H4 (cell line): ENCODE measurements at places on chromosomes 12 and 14. TPM values are rescaled to one million over a fixed set of nuclear protein-coding genes. Genes with fewer than 3 reads are reported as not detected.

GRCh38 chr12:115261691-115262398 lies 577.9 kb upstream of the TBX3 start:
- DNase-seq, result no peak

DNA sequence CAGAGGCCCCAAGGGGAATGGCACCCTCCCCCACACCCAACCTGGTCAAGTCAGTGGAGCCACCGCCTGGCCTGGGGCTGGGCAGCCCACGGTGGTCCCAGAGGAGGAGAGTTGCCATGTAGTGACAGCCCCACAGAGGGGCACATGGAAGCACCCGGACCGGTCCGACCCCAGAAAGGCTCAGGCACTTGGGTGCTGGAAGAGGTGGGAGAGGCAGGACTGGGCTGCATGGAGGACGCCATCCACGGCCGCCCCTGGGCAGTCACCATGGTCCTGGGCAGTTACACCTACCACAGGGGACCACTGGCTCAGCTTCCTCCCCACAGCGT lies 37.9 kb upstream of the TMEM179 start:
- DNase-seq, result no peak

- DNase-seq, result no peak
These were observed 36.7 kb upstream of the CSRP2 start for GRCh38 chr12:76915361-76916169.

DNA sequence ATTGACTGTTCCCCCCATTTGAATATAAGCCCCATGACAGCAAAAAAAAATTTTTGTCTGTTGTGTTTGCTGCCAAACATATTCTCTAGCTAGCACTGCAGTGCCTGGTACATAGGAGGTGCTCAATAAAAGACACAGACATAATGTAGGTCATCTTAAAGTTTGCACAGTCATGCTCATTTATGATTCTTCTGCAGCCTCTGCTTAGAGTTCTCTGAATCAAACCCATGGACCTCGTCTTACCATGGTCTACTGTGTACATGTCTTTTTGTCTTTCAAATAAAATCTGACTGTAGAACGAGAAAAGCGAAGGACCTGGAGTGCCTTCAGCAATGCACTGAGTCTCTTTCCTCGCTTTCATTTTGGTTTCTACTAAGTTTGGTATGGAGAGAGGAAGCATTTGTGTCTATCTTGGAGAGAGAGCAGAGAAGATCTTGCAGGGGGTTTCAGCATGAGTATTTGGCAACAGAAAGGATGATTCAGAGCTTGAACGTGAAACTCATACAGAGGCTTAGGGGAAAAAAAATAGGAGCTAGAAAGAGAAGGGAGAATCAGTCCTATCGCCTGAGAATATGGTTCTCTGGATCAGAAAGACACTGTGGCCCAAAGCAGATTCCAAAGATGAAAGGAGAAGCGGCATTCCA lies 38.8 kb upstream of the TMCC3 start:
- DNase-seq, result no peak

DNA sequence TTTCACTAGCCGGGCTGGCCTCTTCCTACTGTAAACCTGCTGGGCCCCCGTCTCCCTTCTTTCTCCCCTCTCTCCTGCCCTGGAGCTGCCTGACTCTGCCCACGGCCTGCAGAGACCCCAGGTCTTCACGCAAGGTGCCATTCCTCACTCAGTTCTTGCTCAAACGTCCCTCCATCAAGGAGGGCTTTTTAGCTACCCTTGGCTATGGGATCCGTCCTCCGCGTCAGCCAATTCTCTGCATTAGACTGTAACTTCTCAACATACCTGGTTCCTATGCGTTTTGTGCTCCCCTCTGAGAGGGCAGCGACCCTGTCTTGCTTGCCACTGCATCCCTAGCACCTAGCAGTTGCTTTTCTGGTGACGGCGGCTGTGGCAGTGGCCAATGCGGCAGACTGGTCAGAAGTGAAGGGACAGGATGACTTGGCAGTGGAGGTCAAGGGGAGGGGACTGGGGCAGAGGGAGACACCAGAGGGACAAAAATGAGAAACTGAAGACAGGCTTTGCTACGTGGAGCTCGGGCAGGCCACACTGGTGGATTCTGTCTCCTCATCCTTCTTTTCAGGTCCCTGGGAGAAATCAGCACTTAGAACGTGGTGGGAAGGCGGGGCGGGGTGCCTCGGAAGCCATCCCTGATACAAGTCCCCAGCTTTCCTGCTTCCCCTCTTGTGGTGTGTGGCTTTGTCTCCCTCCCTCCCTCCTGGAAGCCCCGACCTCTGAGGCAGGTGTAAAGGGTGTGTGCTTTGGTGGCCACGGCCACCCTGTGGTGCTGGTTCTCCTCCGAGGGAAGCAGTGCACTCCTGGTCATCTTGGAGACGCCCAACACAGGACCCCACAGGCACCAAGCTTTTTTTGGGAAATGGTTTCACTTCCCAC lies 1.8 kb downstream of the B3GNT4 start:
- DNase-seq, result no peak

DNA sequence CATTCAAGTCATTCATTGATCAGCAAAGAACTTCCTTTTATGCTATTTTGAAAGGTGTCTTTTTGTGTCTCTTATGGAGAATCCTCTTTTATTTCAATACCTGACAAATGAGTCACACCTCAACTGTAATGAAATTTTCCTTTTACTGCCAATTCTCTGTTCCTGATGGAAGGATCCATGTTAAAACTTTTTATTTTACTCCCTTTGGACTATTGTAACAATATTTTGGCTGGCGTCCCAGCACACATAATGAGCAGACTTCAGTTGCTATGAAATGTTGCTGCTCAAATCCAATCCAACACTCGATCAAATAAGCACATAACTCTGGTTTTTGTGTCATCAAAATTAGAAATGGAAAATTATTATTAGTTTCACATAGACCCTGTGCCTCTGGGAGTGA lies 21.9 kb upstream of the SLC15A5 start:
- no peak for DNase-seq

- no peak for DNase-seq
These were observed 456.7 kb downstream of the SLC16A7 start for GRCh38 chr12:60052483-60052882.

DNA sequence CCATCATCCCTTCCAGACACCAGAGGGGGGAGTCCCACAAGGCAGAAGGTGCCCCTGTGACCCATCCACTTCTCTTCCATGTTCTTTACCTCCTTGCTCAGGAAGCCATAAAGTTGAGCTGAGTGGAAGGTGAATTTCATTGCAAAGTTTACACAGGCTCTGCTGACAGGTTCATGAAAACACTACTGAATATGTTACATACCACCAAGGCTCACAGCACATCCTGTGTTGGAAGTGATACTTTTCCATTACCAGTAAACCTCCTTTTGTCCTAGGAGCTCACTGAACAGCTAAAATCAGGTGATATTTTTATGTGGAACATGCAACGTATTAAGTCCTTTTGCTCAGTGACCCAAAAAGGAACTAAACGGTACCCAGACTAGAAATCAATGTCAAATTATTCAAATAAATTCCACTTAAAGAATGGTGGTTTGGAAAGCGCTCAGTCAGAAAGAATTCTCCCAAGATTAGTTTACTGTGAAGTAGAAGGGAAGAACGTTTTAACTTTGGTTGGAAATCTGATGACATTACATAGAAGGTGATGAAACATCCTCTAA lies 196.2 kb upstream of the NUDT4 start:
- no peak for DNase-seq

GRCh38 chr12:100668945-100669536 lies 95.6 kb downstream of the GAS2L3 start:
- peak; percentile 71 for DNase-seq

- DNase-seq, result no peak
These were observed 84.9 kb downstream of the PHETA1 start for GRCh38 chr12:111283966-111284365.

DNA sequence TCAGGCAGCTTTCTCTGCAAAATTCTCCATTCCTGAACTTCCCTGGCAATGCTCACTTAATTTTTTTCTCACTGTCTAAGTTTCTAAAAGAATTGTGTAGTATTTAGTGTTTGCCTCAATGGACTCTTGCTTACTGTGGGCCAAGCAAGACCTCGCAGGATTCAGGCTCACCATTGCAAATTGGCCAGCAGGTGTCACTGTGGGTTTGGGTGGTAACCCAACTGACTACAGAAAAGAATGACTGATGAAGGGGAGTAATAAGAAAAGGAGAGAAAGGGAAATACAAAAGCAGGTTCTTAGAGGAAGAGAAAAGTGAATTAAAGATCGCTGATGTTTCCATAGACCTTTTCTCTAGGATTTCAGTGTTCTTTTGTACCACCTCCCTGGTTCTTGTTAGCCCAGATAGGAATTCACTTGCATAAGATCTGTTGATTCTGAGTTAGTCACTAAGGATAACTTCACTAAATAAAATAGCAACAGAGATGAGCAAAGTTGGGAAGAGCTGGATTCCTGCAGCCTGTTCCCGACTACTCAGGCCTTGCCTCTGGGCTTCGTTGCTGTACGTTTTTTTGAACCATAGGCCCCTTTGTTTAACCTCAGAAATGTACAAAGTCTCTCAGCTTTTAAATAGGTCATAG lies 386.5 kb upstream of the DDHD1 start:
- DNase-seq, result peak; percentile 71

GRCh38 chr12:51270067-51270950 lies at the start of gene SMAGP:
Gene SMAGP (minus strand): TSS chr12:51270415. CDS start chr12:51269278, 1,137 bp downstream.
- DNase-seq, result peak; percentile 24

Gene OTX2
- total RNA-seq, result not detected in 2 replicates

Gene SERPINA5
- total RNA-seq, result 1.6 and 1.7 TPM in 2 replicates

Gene FAIM2
- 0.58 TPM in 1 of 2 replicates, not detected in the other for total RNA-seq

Gene GPR132
- 0.10 TPM in 1 of 2 replicates, not detected in the other for total RNA-seq

Gene AICDA
- not detected in 2 replicates for total RNA-seq

Gene TEDC1
- total RNA-seq, result 15.4 and 17.3 TPM in 2 replicates

Gene ETFBKMT
- 1.3 and 1.9 TPM in 2 replicates for total RNA-seq

Gene VWF
- 0.08 and 0.23 TPM in 2 replicates for total RNA-seq

Gene ATP2A2
- total RNA-seq, result 50.5 and 74.7 TPM in 2 replicates
